Fibroblast of pulmonary artery (primary cell): ENCODE measurements at places on chromosomes 4 and X.

DNA sequence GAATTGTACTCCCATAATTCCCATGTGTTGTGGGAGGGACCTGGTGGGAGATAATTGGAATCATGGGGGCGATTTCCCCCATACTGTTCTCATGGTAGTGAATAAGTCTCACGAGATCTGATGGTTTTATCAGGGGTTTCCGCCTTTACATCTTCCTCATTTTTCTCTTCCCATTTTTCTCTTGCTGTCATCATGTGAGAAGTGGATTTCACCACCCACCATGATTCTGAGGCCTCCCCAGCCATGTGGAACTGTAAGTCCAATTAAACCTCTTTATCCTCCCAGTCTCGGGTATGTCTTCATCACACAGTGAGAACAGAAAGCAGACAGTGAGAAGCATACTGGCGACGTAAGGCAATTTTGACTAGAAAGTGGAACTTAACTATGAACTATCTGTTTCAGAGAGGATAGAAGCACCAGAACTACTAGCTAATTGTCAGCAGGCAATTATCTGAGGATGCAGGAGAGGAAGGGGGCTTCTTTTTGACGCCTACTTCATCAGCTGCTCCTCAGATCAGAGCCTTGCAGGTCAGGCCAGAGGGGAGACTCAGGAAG, 8.5 kb upstream of the GPR50 start:
- no peak for DNase-seq

- DNase-seq: peak; percentile 96
These were observed 1779.0 kb downstream of the PCDH7 start for GRCh38 chr4:32499171-32499570.

GRCh38 chr4:1318488-1319213, 28.4 kb upstream of the UVSSA start:
- DNase-seq: no peak

DNA sequence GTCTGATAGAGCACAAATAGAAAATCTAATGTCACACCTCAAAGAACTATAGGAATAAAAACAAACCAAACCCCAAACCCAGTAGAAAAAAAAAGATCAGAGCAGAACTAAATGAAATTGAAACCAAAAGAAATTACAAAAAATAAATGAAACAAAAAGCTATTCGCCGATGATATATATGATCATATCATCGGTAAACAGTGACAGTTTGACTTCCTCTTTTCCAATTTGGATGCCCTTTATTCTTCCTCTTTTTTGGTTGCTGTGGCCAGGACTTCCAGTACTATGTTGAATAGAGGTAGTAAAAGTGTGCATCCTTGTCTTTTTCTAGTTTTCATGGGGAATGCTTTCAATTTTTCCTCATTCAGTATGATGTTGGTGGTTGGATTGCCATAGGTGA, 215.3 kb upstream of the AR start:
- DNase-seq: no peak

GRCh38 chr4:168735735-168736134, 238.9 kb downstream of the PALLD start:
- no peak for DNase-seq

GRCh38 chr4:127484117-127484516, 148.6 kb upstream of the INTU start:
- DNase-seq: no peak

DNA sequence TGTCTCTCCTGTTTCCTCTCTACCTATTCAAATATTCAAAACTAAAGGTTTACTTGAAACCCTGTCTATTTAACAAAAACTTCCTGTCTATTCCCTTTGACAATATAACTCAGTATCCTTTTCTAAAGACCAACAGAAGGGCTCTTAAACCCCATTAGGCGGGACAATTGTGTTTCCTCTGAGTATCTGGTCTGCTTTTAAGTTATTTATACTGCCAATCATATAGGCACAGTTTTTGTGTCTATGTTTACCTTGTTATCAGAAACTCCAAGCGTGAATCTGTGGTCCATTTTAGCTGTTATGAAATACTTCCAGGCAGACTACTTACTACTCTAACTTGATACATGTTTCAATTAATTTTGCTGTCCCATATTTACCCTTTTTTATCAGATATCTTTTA, 350.0 kb upstream of the CTSO start:
- no peak for DNase-seq

GRCh38 chr4:1616557-1616930, 67.6 kb downstream of the FAM53A start:
- DNase-seq: no peak

DNA sequence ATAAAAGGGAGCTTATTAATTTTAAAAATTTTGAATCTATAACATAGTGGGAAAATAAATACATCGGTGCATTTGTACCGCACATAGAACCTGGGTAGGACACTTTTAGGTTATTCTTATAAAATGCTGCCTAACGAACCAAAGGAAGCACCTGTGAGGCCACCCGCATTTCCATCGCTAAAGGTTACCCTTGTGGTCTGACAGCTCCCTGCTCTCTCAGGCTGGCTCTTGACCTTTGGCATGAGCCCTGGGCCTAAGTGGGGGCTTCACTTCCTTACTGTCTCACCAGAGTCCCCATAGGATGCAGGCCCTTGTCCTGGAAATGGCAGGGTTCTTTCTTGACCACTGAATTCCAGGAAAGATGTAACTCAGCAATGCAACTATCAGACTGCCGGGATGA, 46.0 kb downstream of the HADH start:
- DNase-seq: no peak
